NCI-H187 (cell line): ENCODE measurements at places on chromosomes 16 and 17.
A peak's percentile ranks its signal among the peaks of the same experiment; 100 is the strongest.

GRCh38 chr17:74274060-74274708 lies at the start of gene DNAI2:
Gene DNAI2, plus strand, starts transcription at chr17:74274234. Its CDS starts 7,584 bp downstream, at chr17:74281818.
- peak; percentile 66 for DNase-seq

GRCh38 chr16:70696355-70696754 lies 10.5 kb upstream of the MTSS2 start:
- no peak for DNase-seq

GRCh38 chr17:7849130-7849750 lies 5.6 kb upstream of the TMEM88 start:
- no peak for DNase-seq

DNA sequence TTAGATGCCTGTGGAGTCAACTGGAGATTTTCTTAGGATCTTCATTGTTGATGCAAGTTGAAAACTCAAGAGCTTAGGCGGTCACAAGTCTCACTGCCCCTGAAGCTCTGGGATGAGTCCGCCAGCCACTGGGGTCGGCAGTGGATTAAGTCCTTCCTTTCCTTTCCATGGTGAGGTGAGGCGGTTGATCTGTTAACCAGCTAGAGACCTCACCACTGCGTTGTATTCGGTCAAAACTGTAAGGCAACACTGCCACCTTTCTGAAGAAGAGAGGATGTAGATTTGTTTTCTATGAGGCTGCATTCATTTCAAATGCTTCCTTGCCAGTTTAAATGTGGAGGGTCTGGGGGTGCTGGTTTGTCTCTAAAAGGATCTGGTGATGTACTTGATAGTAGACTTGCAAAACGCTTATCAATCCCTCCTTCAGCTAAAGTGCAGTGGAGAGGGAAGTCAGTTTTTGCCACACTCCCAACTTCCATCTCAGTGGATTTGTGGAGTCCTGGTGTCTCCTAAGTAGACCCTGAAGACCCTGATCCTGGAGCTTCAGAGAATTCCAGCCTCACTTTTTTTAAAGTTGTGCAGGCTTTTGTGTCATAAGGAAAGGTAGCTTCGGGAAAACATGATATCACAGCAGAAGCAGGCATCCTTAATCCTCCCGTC lies 1.7 kb downstream of the MYOCD start:
- DNase-seq, result no peak

DNA sequence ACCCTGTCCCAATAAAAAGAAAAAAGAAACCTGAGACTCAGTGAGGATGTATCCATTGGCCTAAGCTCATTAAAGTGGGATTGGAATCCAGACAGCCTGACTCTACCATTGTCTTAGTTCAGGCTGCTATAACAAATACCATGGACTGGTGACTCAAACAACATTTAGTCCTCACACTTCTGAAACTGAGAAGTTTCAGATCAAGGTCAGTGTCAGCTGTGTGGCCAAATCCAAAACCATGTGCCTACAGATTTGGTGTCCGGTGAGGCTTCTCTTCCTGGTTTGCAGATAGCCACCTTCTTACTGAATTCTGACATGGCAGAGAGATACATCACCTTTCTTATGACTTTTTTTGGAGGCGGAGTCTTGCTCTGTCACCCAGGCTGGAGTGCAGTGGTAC lies 53.3 kb upstream of the KDM8 start:
- no peak for DNase-seq

- no peak for DNase-seq
These were observed 85.8 kb downstream of the MRM3 start for GRCh38 chr17:867896-868489.

- no peak for DNase-seq
These were observed 275.3 kb downstream of the SHISA9 start for GRCh38 chr16:13176711-13177110.

- no peak for DNase-seq
These were observed 11.3 kb upstream of the TRAP1 start for GRCh38 chr16:3728424-3729160.

- DNase-seq, result peak; percentile 46
These were observed 754 bp upstream of the SLFN11 start for GRCh38 chr17:35373984-35374765.
